ENCODE measurements at places on chromosomes 7 and 10. TPM values are rescaled to one million over a fixed set of nuclear protein-coding genes. Genes with fewer than 3 reads are reported as not detected.

GRCh38 chr7:114644455-114644854, 229.8 kb downstream of the FOXP2 start:
- DNase-seq = no peak

DNA sequence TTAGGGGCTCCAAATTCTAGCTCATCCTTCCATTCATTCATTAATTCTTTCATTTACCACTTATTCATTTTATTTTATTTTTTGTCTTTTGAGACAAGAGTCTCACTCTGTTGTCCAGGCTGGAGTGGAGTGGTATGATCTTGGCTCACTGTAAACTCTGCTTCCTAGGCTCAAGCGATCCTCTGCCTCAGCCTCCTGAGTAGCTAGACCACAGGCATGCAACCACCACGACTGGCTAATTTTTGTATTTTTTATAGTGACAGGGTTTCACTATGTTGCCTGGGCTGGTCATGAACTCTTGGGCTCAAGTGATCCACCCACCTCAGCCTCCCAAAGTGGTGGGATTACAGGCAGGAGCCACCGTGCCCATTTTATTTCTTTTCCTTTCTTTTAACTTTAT, 31.6 kb downstream of the FGF8 start:
- DNase-seq = no peak

DNA sequence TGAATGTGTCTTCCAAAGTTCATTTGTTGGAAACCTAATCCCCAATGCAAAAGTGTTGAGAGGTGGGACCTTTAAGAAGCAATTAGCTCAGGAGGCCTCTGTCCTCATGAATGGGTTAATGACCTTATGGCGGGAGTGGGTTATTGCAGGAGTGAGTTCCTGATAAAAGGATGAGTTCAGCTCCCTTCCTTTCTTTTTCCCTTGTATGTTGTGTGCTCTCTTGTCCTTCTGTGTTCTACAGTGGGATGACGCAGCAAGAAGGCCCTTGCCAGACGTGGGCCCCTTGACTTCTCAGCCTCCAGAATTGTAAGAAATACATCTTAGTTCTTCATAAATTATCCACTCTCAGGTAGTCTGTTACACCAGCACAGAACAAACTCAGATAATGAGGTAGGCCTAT, 206.0 kb downstream of the DNAJC1 start:
- DNase-seq = no peak

- DNase-seq = no peak
These were observed 68.0 kb downstream of the CXCL12 start for GRCh38 chr10:44316922-44317215.

The CALN1 gene
- not detected for total RNA-seq

DNA sequence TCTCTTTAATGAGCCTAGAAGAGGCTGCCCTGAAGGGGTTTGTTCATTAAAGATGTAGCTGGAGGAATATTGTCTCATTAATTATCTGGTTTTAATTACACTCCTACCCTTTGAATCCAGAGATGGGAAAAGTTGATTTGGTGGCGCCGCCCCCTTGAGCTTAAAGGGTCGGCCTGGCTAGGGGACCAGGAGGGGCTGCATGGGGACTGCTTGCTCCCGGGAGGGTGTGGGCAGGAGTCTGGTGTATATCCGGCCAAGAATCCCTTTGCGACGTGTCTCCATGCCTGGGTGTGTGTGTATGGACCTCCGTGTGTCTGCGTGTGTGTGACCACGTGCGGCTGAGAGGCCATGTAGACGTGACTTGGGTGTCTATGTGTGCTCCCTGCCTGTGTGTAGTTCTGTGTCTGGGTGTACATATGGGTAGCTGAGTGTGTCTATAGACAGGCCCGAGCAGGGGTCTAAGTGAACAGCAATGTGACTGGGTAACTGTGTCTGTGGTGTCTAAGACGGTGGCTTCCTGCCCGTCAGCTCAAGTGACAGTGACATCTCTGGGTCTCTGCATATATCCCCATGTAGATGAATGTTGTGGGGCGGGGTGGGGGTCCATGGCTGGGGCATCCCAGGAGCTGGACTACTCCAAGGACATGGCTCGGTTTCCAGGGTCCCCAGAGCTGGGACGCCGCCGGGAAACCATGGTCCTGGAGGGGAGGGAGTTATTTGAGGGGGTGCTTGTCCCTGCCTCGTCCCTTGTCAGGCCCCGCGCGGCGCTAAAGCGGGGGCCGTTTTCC, 10.7 kb downstream of the LBX1 start:
- DNase-seq = no peak

GRCh38 chr7:129393255-129393654, 41.0 kb upstream of the STRIP2 start:
- DNase-seq = no peak

DNA sequence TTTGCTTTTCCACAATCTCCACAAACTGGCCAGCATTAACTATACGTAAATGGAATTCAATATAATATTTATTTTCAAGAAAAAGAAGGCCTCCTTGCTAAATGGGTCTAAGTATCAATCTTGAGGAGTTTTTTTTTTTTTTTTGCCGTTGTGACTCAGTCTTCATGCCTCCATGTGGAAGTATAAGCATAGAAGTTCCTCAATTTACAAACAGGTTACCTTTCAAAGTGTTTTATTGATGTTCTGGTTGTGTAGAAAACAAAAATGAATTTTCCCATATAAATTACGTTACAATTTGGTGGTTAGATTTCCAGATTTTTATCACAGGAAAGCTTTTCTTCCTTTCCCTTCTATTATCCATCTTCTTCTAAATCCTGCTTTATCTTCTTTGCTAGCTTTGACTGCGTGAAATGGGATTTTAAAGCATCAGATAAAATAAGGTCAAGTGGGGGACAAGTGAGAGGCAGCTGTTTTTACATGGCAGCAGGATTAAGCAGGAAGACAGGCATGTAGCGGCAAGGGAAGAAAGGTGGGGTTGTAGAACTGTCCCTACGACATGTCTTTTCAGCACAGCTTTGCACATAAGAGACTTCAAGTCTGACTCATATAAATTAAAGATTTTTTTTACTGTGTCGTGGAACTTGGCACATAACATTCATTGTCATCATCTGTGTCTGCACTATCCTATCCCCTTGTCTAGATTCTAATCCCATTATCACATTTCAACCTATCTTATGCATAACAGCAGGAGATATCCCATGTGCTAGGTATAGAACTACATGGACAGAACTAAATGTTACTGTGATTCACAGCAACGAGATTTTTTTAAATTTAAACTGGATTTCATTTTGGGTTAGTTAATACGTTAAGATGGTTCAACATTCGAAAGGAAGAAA, 135.3 kb upstream of the FAM3C start:
- DNase-seq = no peak

Measured in left cardiac atrium (tissue), 4 donors.